Activated CD4-positive, alpha-beta T cell treated with anti-CD3 and anti-CD28 coated beads, Interleukin-2, amount 50 U/mL, for 24 hours (primary cell): ENCODE measurements at places on chromosomes 5 and 9.

GRCh38 chr9:131628459-131629225 is 83.3 kb downstream of the PRRT1B start:
- no peak for DNase-seq

DNA sequence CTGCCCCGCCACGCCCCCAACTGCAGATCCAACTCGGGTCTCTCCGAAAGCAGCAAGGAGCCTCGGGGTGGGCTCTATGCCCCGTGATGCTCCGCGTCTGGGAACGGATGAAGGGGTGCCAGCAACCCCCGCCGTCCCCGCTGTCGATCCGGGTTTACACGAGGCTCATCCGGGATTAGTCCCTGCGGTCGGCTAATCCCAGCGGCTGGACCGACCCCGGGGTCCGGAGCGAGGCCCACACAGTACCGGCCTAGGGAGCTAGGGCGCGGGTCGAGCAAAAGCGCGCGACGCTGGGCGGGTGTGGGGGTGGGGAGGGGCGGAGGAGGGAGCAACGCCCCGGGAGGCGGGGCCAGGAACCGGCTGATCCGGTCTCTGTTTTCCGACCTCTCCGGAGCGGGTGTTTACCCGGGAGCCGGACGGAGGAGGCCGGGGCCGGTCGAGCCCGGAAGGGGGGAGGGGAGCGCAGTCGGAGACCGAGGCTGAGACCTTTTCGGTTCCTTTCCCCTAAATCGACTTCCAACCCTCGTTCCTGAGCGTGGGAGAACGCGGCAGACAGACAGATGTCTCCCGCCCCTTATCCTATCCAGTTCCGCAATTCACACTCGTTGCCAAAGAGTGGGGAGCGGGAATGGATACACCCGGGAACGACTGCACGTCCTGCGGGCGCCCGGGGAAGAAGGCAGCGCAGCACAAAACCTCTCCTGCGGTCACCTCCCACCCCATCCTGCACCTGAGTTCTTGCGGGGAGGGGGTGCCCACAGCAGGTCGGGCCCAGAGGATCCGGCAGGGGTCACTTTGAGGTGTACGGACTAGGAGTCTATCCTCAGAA is 28.6 kb downstream of the PCDH1 start:
- DNase-seq = peak; percentile 56

- DNase-seq = no peak
Measured at GRCh38 chr9:122197882-122198281, 30.9 kb downstream of the LHX6 start.

GRCh38 chr5:103743421-103743820 is 180.8 kb upstream of the NUDT12 start:
- no peak for DNase-seq

- no peak for DNase-seq
Measured at GRCh38 chr9:137116027-137116507, 1.5 kb upstream of the DPP7 start.

- no peak for DNase-seq
Measured at GRCh38 chr5:154968953-154969352, 28.1 kb downstream of the MRPL22 start.

- peak; percentile 16 for DNase-seq
Measured at GRCh38 chr9:97740848-97741821, 44.0 kb upstream of the XPA start.

DNA sequence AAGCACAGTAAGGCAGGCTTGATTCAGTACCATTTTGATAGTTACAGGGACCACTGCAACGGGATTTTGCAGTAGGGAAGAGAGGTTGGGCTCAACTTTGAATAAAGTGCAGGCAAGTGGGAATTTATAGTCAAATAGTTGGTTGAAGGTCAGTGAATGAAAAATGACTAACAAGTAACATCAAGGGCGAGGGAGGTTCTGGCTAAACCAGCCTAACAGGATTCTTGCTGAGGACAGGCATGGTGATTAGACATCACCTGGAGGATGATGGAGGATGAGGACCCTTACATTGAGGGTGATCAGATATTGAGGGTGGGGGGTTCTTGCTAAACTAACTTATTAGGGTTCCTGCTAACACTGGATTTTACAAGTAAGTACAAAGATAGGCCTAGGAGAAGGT is 66.1 kb upstream of the SMC5 start:
- DNase-seq = no peak

DNA sequence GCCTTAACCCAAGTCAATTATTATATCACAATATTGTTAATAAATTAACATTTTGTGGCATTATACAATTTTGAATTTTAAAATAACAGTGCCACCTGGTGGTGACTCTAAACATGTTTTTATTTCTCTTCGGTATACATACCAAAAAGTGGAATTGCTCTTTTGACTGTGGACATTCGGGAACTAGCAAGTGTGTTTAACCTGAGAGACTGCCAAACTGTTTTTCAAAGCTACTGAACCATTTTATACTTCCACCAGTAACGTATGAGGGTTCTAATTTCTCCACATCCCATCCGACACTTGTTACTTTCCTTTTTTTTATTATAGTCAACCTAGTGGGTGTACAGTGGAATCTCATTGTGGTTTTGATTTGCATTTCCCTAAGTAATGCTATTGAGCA is 18.3 kb upstream of the HSDL2 start:
- DNase-seq = no peak

DNA sequence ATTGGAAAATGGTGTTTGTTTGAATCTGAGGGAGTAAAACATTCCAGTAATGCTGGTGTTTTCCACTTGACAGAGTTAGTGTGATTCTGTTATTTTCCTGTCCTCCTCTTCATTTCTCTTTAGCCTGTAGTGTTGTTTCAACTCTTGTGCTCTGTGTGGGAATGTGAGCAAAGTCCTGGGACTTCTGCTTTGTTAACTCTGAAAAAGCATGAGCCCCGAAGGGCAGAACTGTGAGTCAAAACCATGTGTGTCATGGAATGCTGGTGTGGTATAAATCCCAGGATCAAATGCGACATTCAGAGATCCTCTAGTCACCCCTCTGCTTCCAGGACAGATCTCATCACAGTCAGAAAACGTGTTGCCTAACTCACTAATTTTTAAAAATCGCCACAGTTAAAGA is 8.9 kb downstream of the F2R start:
- DNase-seq = no peak
